ENCODE measurements at places on chromosomes 5 and 9.

GRCh38 chr5:73031839-73032238, 76.0 kb downstream of the FCHO2 start:
- no peak for DNase-seq

DNA sequence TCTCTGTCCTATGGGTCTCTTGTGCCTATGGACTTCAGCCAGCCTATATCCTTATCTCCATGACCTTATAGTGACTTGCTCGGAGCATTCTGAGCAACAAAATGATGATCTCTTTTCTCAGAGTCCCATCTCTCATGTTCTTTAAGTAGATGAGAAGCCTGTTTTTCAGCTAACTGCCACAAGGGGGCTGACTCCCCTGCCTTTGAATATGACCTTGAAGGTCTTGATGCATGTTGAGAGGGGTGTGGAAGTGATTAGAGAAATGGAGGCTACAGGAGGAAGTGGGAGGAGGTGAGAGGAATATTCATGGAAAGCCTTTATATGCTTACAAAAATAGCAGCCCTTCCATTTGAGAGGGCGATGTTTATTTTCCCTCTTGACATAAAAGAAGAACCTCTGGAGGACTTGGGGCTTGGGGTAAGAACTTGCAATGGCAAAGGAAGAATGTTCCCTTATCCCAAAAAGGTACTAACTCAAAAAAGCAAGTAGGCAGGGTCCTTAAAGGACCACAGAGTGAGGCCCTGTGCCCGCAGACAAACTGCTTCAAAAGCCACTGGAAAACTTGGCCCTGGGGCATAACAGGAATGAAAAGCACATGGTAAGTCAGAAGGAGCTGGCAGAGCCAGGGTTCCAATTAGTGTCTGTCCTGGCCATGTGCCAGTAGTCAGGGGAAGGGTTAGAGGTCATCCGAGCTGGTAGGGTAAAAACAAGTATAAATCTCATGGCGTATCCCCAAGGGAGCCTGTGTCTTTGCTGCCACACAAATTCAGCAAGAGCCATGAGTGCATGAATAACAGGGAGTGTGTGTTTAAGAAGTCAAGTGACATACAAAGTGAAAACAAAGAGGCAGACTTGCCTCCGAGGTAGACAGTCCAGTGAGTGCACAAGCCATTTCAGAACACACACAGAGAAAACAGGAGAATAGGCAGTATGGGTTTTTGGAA, 39.1 kb downstream of the FGD3 start:
- no peak for DNase-seq

- DNase-seq: no peak
These were observed 86.4 kb downstream of the GALNT10 start for GRCh38 chr5:154276973-154277331.

GRCh38 chr5:130227699-130228098, 323.4 kb downstream of the CHSY3 start:
- DNase-seq: no peak

DNA sequence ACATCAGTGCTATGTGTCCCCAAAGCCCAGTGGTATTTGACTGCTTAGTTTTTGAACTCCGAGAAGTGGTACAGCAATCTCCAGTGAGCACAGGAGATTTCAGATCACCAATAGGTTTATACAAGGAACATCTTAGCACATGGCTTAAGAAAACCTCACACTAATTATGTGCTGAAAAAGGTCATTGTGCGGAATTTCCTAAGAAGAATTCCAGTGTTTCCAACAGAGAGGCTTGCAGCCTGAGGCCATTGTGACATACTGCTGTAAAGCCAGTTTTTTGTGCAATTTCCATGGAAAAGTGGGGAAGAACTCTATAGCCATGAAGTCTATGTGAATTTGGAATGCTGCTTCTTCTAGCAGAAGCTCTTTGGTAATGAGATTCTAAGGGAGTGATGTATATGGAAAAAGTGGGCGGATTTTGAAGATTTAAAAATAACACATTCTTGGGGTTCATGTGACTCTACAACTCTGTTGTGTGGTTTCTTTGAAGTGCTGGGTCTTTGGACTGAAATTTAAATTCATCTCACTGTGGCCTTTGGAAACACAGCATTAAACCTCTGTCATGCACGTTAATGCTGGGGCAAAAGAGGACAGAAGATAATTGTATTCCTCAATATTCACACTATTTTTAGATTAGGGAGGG, 110.5 kb upstream of the CD180 start:
- no peak for DNase-seq

DNA sequence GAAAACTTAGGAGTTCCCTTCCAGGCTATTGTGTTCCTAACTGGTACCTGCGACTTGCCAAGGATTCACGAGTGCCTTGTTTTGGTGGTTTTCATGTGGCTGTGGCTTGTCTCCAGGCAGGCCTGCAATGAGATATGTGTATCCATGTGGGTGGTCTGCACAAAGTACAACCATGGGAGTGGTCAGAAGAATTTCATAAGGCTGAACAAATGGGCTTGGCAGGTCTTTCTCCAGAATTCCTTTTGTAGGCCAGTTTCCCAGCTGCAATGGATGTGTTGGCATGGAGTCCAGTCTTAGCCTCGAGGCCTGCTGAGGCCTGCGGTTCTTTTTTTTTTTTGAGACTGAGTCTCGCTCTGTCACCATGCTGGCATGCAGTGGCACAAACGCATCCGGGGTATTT, 28.8 kb upstream of the MELK start:
- no peak for DNase-seq

DNA sequence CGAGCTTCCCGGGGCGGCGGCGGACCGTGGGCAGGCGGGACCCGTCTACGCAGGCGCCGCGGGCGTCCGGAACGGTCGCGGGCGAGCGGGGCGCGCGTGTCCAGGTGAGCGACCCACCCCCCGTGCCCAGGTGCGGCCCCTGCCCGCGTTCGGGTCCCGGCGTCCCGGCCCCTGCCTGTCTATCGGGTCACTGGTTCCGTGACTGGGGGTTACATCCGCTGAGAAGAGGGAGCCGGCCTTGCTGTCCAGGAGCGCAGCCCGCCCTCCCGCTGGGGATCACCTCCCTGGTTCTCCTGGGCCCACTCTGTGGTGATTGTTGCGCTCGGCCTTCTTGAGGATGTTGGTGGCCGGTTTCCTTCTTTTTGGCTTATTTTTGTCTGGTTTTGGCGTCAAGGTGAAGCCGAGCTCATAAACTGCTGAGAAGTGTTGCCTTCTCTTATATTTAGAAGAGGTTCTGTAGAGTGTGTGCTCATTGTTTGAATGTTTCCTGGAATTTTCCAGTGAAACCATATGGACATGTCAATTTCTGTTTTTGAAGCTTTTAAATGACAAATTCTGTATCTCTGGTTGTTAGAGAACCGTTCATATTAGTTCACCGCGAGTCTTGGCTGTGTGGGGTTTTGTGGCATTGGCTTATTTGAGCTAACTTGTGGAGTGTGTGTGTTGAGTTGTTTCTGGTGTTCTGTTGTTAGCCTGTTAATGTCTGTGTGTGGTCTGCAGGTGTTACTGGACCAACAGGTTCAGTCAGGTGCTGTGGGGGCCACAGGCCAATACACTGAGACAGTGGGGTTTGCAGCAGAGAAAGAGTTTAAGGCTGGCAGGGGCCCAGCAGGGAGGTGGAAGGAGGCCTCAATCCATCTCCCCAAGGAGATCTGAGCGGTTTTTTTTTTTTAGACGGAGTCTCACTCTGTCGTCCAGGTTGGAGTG, 621 bp downstream of the CEP72 start:
- DNase-seq: peak; percentile 52

GRCh38 chr9:74824654-74825053, 63.1 kb downstream of the TRPM6 start:
- DNase-seq: no peak

- no peak for DNase-seq
These were observed 84.9 kb upstream of the PTGER4 start for GRCh38 chr5:40594811-40595210.

DNA sequence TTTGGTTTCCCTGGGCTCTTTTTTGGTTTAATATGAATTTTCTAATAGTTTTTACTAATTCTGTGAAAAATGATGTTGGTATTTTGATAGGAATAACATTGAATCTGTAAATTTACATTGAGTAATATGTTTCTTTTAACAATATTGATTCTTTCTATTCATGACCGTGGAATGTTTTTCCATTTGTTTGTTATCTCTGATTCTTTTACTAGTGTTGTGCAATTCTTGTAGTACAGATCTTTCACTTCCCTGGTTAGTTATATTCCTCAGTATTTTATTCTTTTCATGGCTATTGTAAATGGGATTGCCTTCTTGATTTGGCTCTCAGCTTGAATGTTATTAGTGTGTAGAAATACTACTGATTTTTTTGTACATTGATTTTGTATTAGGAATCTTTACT, 137.9 kb downstream of the PRR16 start:
- DNase-seq: no peak

DNA sequence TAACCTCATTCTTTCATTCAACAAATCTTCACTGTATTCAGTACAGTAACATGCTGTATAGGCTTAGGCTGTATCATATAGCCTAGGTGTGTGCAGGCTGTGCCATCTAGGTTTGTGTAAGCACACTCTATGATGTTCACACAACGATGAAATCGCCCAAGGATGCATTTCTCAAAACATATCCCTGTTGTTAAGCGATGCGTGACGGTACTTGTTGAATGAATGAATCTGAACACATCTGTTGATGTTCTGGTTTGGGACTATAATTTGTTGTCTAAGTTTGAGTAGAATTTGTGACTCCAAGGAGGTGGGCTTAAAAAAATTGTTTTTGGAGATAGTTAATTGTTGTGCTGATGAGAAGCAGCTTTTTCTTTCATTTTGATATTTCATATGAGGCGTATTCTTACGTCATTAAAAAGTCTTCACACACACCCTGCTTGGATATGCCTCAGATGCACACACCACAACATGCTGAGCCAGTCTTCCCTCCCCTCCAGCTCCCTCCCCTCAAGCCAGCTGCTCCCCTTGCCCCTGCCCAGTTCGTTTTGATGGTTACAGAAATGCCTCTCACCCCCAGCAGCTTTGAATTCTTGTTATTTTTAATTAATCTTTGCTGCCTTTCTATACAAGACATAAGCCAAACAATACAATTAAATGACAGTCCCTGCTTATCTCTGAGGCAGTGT, 5.5 kb upstream of the PSAT1 start:
- no peak for DNase-seq

- DNase-seq: no peak
These were observed 1.8 kb downstream of the ZFAND5 start for GRCh38 chr9:72363236-72363635.

GRCh38 chr5:957748-958485, 50.7 kb upstream of the NKD2 start:
- DNase-seq: no peak

DNA sequence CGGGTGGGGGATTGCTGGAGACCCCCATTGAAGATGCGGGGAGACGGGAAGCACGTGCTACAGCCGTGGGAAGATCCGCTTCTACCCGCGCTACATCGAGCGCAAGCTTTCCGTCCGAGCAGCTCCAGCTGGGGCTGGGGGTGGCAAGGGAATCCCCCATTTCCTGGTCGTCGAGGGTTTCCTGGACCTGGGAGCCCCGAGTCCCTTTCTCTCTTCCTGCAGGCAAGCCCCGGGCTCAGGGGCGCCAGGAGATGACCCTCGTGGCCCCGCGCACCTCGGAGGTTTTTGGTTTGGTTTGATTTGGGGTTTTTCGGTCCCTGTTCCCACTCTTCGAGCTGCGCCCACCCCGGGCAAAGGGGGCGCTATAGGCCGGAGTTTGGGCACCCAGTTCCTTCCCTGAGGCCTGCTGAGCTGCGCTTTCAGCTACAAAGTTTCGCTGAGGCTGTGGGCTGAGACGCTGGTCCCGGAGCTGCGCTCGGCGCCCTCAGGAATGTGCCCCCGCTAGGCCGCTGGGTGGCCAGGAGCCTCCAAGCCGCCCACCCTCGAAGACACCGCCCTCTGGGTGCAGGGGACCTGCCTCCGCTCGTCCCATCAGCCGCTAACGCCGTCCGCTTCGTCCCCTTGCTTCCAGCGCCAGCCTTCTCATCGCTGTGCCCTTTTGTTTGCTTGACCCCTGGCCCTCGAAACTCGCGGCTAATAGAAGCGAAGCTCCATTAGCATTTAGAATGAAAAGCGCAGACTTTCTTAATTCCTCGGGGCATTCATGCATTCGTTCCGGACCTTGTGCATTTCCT, 2.9 kb downstream of the NR4A3 start:
- peak; percentile 52 for DNase-seq

DNA sequence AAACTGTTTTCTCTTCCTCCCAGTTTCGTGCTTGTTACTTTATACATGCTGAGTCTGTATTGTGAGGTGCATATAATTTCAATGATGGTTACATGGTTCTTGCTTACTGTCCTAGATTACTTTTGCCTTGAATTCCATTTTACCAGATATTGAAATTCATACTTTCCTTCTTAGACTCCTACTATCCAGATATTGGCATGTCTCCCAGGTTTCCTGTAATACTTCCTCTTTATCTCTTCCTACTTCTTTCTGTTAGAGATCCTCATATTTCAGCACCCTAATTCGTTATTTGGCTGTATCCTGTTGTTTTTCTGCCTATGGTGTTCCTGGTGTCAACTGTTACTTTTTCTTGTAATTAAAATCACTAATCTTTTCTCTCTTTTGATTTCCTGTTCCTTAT, 522.1 kb downstream of the CCDC171 start:
- DNase-seq: no peak

GRCh38 chr9:97994703-97995102, 11.6 kb downstream of the ANP32B start:
- DNase-seq: no peak

- DNase-seq: no peak
These were observed 29.9 kb downstream of the SKP2 start for GRCh38 chr5:36181774-36182173.

GRCh38 chr5:4837489-4838058, 302.6 kb upstream of the ADAMTS16 start:
- DNase-seq: no peak

- no peak for DNase-seq
These were observed 141.3 kb downstream of the SCAMP1 start for GRCh38 chr5:78501411-78502352.

GRCh38 chr9:134329886-134330285, 3.6 kb downstream of the RXRA start:
- no peak for DNase-seq

DNA sequence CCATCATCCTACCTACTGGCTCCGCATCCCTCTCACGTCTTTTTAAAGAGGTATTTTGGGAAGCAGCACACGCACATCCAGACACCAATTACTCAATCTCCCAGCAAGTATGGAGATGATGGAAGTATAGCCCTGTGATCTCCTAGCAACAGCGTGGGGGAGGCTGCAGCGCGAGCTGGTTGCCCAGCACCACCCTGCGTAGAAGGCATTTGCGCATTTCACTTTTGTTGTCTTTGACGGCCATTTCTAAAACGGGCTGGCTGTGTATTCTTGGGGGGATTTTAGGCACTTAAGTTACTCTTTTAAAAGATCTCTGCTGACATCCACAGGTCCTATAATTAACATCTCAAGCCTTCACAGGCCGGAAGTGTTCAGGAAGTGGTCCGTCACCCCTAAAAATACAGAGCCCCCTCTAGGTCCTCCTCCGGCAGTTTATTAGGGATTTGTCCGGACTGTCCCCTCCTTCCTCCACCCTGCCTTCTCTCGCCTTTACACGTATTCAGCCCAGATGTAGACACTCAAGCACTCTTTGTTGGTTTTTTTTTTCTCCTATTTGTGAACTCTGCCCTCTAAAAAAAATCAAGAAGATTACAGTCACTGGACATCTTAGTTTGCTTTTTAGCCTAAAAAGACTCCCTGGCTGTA, 371.4 kb downstream of the NTRK2 start:
- DNase-seq: no peak

Data from Caco-2 (cell line).